A549 treated with AZD2906 at 1 μM for 4 hours (cell line): ENCODE measurements at places on chromosomes 16 and 17. TPM values are rescaled to one million over a fixed set of nuclear protein-coding genes. Genes with fewer than 3 reads are reported as not detected.

The TMEM101 gene
- 26.6 to 32.4 TPM (median 30.7 TPM) in 5 replicates for total RNA-seq

The MYCBPAP gene
- total RNA-seq = 0.35 to 0.89 TPM (median 0.54 TPM) in 5 replicates

The PYDC1 gene
- total RNA-seq = not detected in 5 replicates

The RMI2 gene
- 25.8 to 35.2 TPM (median 33.6 TPM) in 5 replicates for total RNA-seq

The MMP28 gene
- 4.9 to 8.4 TPM (median 7.1 TPM) in 5 replicates for total RNA-seq

The KRTAP4-5 gene
- total RNA-seq = not detected in 5 replicates

The TP53TG3F gene
- 0.08 to 0.16 TPM (median 0.12 TPM) in 4 of 5 replicates, not detected in the other for total RNA-seq

The RDM1 gene
- total RNA-seq = 2.6 to 3.9 TPM (median 3.4 TPM) in 5 replicates

The DPH1 gene
- total RNA-seq = 40.2 to 46.9 TPM (median 45.0 TPM) in 5 replicates

The HLF gene
- total RNA-seq = 0.07 to 0.13 TPM (median 0.09 TPM) in 5 replicates

The GIT1 gene
- total RNA-seq = 65.4 to 85.9 TPM (median 81.1 TPM) in 5 replicates

The RAB11FIP4 gene
- 1.2 to 2.2 TPM (median 1.7 TPM) in 5 replicates for total RNA-seq

The CLN3 gene
- total RNA-seq = 19.6 to 39.3 TPM (median 32.8 TPM) in 5 replicates
